ENCODE measurements at places on chromosomes 1 and 21.
A peak's percentile ranks its signal among the peaks of the same experiment; 100 is the strongest.

- DNase-seq = no peak
Observed at GRCh38 chr1:46113948-46114347, 18.5 kb downstream of the PIK3R3 start.

- peak; percentile 47 for DNase-seq
Observed at GRCh38 chr21:29155118-29155932, 24.9 kb downstream of the MAP3K7CL start.

GRCh38 chr21:29332461-29333362, 34.0 kb downstream of the BACH1 start:
- DNase-seq = no peak

- no peak for DNase-seq
Observed at GRCh38 chr1:18953731-18954231, 2.7 kb downstream of the IFFO2 start.

- DNase-seq = peak; percentile 26
Observed at GRCh38 chr1:115828101-115829022, 12.6 kb downstream of the NHLH2 start.

DNA sequence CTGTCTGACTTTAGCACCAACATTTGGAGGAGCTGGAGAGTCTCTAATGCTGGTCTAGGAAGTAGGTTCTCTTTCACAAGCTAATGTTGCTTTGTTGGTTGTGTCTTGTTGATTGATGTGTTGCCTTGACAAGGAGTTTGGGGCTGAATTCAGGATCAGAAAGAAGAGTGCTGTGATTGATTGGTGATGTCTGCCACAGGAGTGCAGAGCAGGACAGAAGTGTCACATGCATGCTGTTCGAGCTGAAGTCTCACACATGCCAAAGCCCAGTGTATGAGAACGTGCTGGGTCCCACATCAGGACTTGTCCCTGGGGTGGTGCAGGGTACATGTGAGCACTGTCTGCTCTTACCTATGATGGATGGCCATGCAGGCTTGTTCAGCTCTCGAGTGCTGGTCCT, 694.4 kb downstream of the MATN1 start:
- DNase-seq = no peak

DNA sequence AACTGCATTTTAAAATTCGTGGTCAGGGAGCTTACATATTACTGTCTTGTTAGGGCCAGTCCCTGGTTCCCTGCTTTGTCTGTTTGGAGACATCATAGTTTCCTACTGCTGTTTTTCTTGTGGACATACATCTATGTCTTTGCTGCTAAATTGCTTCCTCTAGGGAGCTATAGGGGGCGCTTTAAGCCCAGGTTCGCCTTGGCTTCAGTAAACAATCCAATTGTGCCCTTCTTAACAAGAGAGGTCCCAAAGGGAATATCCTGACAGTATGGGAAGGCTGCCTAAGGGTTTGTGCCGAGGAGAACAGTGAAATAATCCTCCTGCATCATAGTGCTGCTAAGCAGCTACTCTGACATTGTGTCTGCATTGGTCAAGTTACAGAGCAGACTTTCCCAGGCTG, 112.5 kb downstream of the USH2A start:
- DNase-seq = peak; percentile 35

GRCh38 chr1:192350356-192350755, 33.6 kb downstream of the RGS21 start:
- DNase-seq = peak; percentile 64

DNA sequence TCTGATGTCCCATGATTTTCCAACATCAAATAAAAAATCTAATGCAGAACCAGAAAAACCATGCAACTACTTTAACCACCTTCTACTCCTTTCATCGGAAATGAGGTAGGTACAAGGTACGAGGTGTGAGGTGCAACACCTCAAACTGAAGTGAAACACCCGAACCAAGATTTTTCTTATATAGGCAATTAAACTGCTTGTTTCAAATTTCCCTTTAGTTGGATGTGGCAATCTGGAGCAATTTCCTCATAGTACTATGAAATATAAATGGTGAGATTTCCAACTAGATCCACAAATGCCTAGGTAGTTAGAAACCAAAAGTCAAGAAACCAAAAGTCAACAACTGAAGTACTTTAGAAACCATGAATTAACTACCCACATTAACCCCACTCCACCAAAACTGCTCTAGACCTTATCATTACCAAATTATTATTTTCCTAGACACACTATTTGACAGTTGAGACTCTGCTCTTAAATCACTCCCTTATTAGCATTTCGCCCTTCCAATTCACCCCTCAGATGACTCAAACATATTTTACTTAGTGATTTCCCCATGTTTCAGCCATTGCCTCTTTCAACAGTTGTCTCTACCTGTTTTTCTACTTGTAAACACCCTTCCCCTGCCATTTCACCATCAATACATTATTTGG, 37.8 kb downstream of the FUBP1 start:
- no peak for DNase-seq

DNA sequence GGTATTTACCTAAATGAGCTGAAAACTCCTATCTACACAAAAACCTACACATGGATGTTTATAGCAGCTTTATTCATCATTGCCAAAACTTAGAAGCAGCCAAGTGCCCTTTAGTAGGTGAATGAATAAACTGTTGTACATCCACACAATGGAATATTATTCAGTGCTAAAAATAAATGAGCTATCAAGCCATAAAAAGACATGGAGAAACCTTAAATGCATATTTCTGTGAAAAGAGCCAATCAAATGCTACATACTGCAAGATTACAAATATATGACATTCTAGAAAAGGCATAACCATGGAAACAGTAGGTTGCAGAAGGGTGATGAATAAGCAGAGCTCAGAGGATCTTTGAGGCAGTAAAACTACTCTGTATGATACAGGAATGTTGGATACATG, 23.3 kb downstream of the ABCB10 start:
- peak; percentile 9 for DNase-seq

DNA sequence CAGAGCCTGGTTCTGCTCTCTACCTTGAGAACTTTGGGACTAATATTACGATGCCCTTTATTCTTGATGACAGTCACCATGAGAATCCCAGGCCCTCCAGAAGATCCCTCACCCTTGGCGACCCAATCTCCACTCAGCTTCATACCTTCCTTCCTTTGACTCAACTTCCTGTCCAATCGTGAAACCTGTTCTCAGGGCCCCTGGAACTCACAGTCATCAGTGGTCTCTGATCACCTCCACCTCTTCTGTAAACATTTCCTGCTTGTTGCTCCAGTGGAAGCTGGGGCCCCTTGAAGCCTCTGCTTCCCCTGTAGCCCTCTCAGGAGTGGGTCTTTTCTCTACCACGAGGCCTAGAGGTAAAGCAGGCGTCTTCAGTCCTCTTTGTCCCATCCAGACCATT, 79.1 kb downstream of the MRPS6 start:
- no peak for DNase-seq

GRCh38 chr1:5291889-5292288, 637.5 kb downstream of the AJAP1 start:
- DNase-seq = no peak

DNA sequence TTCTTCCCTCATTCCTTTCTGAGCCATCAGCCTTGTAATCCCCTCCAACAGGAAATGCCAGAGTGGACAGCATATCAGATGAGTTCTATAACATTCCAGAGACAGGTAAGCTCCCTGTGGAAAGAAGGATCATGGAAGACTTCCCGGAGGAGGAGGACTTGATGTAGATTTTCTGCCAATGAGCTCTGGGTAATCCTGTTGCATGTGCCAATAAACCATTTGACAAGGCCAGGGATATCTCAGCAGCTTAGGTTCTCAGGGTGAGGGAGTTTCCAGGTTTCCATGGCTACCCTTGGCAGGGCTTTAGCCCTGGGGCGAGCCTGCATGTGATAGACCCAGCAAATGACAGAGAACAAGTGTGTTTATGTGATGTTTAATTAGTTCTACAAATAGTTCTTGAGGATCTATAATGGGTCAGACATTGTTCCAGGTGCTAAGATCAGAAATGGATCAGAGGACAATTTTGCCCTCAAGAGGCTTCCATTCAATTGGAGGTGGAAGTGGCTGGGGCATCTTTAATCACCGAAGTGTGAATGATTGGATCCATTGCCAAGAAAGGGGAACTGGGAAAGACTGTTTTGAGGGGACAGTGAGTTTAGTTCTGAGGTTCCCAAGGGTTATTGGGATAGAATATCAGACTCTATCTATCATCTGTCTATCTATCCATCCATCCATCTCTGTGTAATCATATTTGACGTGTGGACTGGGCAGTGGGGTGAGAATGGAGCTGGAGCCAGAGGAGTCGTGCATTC, 6.9 kb downstream of the PLA2G5 start:
- no peak for DNase-seq
